ENCODE measurements at places on chromosomes 3 and 15.

DNA sequence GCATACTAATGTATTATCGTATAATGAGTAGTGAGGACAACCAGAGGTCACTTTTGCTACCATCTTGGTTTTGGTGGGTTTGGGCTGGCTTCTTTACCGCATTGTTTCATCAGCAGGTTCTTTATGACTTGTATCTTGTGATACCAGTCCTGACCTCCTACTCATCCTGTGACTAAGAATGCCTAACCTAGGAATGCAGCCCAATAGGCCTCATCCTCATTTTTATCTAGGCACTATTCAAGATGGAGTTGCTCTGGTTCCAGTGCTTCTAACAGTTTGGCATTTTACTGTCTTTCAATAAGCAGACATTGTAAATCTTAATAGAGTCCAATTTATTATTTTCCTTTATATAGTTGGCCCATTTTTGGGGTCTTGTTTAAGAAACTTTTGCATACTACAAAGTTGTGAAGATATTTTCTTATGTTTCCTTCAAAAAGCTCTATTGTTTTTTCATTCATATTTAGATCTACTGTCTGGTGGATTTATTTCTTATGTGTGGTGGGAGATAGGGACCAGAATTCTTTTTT, 60.8 kb upstream of the RNU6-1 start:
- no peak for DNase-seq

DNA sequence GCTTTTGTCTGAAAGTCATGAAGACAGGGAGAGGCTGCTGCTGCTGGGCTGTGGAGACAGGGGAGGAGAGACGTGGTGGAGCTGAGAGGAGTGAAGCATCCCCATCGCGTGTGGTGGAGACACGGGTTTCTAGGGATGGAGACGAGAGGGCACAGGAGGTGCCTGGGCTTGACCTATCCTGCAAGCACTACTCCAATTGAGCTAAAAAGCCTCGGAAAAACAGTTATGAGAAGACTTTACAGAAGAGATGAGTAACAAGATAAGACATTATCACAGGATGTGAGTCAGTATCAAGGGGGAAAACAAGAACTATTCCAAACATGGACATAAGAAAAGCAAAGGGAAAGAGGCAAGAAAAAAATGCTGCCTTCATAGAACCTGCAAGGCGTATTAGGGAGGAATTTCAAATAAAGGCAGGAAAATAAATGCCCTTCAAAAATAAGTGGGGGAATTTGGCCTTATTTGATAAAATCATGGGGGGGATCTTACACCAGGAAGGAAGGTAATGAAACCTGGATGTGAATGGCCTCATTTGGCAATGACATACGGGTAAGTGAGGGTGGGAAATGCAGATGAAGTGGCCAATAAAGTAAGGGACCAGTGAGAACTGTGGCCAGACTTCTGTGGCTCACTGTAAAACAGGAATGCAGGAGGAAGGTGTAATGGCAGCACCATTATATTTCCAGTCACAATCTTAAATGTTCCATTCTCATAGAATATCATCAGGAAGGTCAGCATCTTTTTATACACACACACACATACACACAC, 97.9 kb downstream of the PLD1 start:
- DNase-seq: peak; percentile 39

DNA sequence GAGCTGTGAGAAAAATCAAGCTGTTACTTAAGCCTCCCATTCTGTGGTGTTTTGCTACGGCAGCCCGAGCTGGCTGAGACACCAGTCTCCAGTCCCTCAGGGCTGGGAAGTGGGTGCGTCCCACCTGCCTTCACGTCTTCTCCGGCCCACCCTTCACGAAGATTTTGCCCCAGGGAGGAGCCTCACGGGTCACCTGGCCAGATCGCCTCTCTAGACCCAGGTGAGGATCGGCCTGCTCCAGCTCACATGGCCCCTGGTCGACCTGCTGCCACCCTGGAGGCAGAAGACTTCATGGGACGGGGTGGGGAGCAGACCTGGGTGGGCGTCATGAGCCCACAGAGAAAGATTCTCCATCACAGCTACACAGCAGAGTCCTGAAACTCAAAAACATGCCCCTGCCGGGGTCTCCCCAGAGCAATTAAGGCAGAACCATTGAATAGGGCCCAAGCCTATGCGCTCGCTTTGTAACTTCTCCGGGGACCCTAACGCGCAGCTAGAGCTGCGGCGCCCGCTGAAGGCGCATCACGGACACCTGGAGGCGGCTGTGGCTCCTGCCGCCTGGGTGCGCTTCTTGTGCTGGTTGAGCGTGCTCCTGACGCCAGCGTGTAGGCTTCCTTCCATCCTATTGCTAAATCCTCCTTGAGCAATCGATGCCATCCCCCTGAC, 92.6 kb upstream of the ALDH1A3 start:
- DNase-seq: no peak

- DNase-seq: peak; percentile 60
Measured at GRCh38 chr3:100402256-100402655, 917 bp downstream of the LNP1 start.

DNA sequence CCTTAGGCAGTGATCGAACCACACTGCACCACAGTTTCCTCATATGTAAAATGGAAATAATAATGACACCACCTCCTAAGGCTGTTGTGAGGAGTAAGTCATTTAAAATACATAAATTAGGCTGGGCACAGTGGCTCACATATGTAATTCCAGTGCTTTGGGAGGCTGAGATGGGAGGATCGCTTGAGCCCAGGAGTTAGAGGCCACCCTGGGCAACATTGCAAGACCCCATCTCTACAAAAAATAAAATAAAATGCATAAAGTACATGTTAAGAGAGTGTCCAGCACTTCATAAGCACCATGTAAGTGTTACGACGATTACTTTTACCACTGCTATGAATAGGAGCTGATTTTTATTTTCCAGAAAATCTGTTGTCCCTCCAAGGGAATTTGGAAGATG, 440.0 kb downstream of the FOXP1 start:
- no peak for DNase-seq

Data from fibroblast of skin of scalp (primary cell).